Tibial artery (tissue), 4 donors: ENCODE measurements at places on chromosomes 3 and 15.

GRCh38 chr3:54853573-54854404 is 74.1 kb downstream of the LRTM1 start:
- H3K27me3 ChIP-seq = no peaks in the 10 kb centered on the region
- H3K27ac ChIP-seq = no peak overlapping the region
- no peaks in the 10 kb centered on the region for H3K4me1 ChIP-seq
- H3K36me3 ChIP-seq = no peaks in the 10 kb centered on the region

GRCh38 chr3:185327062-185327461 is 35.9 kb upstream of the MAP3K13 start:
- H3K36me3 ChIP-seq = no peaks in the 10 kb centered on the region
- no peak overlapping the region for H3K27ac ChIP-seq
- no peaks in the 10 kb centered on the region for H3K27me3 ChIP-seq
- no peaks in the 10 kb centered on the region for H3K4me1 ChIP-seq
- H3K4me3 ChIP-seq = no peak overlapping the region

- no peak overlapping the region for H3K4me3 ChIP-seq
- no peak for DNase-seq
- H3K4me1 ChIP-seq = peaks cover 38% of the 10 kb centered on the region
- H3K27me3 ChIP-seq = no peaks in the 10 kb centered on the region
- peaks cover 63% of the 10 kb centered on the region for H3K36me3 ChIP-seq
These were observed 50.6 kb downstream of the PGPEP1L start for GRCh38 chr15:98956796-98957553.

GRCh38 chr15:70219256-70219895 is 121.7 kb upstream of the TLE3 start:
- H3K4me1 ChIP-seq = no peaks in the 10 kb centered on the region
- no peaks in the 10 kb centered on the region for H3K36me3 ChIP-seq
- no peak for DNase-seq
- no peak overlapping the region for H3K27ac ChIP-seq

DNA sequence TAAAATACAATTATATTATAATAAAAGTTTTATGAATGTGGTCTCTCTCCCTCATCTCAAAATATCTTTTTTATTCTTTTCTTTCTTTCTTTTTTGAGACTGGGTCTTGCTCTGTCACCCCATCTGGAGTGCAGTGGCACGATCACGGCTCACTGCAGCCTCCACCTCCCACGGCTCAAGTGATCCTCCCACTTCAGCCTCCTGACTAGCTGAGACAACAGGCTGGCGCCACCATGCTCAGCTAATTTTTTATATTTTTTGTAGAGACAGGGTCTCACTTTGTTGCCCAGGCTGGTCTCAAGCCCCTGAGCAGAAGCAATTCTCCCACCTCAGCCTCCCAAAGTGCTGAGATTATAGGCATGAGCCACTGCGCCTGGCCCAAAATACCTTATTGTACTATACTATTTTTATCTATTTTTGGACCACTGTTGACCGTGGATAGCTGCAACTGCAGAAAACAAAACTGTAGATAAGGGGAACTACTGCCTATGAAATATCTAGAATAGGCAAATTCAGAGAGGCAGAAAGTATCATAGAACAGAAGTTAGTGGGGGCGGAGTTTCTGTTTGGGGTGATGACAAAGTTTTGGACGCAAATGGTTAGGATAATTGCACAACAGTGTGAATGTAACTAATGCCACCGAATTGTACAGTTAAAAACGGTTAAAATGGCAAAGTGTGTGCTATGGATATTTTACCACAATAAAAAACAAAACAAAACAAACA is 66.6 kb downstream of the SLC12A8 start:
- DNase-seq = no peak
- no peaks in the 10 kb centered on the region for H3K36me3 ChIP-seq
- H3K4me1 ChIP-seq = peaks cover 58% of the 10 kb centered on the region

GRCh38 chr3:58243976-58244585 is 6.5 kb downstream of the ABHD6 start:
- no peaks in the 10 kb centered on the region for H3K4me1 ChIP-seq
- H3K36me3 ChIP-seq = no peaks in the 10 kb centered on the region

GRCh38 chr15:66774001-66774814 is 72.2 kb downstream of the SMAD6 start:
- peaks cover 25% of the 10 kb centered on the region for H3K4me1 ChIP-seq
- no peaks in the 10 kb centered on the region for H3K36me3 ChIP-seq
- H3K4me3 ChIP-seq = no peak overlapping the region
- DNase-seq = peak; percentile 87
- H3K27me3 ChIP-seq = no peaks in the 10 kb centered on the region

- no peak overlapping the region for H3K27ac ChIP-seq
- no peaks in the 10 kb centered on the region for H3K4me1 ChIP-seq
- H3K36me3 ChIP-seq = no peaks in the 10 kb centered on the region
These were observed 105.8 kb downstream of the ZBBX start for GRCh38 chr3:167274141-167274874.

GRCh38 chr15:45343258-45343860 is 35.0 kb downstream of the GATM start:
- H3K27ac ChIP-seq = no peak overlapping the region
- H3K4me3 ChIP-seq = no peak overlapping the region
- H3K4me1 ChIP-seq = no peaks in the 10 kb centered on the region

- peaks cover 13% of the 10 kb centered on the region for H3K27me3 ChIP-seq
- H3K27ac ChIP-seq = no peak overlapping the region
- no peak for DNase-seq
- H3K4me3 ChIP-seq = no peak overlapping the region
- H3K36me3 ChIP-seq = no peaks in the 10 kb centered on the region
- no peaks in the 10 kb centered on the region for H3K4me1 ChIP-seq
These were observed 35.9 kb downstream of the PRR23E start for GRCh38 chr3:127228866-127229265.

GRCh38 chr15:63891079-63891767 is 57.5 kb upstream of the HERC1 start:
- H3K36me3 ChIP-seq = no peaks in the 10 kb centered on the region
- H3K4me3 ChIP-seq = no peak overlapping the region
- H3K27ac ChIP-seq = no peak overlapping the region
- H3K27me3 ChIP-seq = no peaks in the 10 kb centered on the region
- DNase-seq = peak; percentile 65

DNA sequence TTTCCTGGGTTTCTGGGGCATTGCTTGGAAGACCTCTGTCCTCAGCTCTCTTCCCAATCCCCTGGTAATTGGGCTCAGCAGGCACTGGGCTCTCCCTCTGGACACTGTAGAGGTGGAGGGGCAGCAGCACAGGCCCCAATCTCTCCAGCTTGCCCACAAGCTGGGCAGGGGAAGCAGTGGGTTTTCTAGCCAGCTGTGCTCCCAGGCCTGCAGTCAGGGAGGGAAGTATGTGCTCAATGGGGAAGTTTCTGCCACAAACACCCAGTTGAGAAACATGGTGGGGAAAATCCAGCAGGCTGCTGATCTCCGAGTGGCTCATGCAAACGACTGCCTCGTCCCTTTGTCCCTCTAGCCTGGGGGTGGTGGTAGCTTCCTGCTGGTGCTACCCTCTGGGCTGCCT is 12.8 kb upstream of the RFT1 start:
- no peaks in the 10 kb centered on the region for H3K27me3 ChIP-seq
- DNase-seq = peak; percentile 74
- no peaks in the 10 kb centered on the region for H3K36me3 ChIP-seq

DNA sequence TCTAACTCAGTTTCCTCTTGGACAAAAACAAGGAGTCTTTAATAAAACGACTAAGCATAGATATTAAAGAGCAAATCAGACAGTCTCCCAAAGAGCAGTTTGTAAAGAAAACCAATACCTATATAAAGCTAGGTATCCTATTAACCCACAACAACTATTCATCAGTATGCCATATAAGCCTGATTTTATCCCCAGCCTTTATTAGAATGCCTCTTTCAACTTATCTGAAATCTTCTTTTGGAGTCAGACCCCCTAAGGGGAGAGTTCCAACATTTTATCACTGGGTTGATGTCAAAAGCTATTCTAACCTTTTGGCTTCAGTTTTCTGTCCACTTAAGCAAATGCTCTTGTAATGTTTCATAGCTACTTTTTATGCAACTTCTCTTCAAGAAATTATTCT is 17.8 kb downstream of the MAP2K5 start:
- no peak overlapping the region for H3K27ac ChIP-seq
- H3K4me1 ChIP-seq = no peaks in the 10 kb centered on the region
- no peaks in the 10 kb centered on the region for H3K27me3 ChIP-seq
- no peak overlapping the region for H3K4me3 ChIP-seq
- no peak for DNase-seq

DNA sequence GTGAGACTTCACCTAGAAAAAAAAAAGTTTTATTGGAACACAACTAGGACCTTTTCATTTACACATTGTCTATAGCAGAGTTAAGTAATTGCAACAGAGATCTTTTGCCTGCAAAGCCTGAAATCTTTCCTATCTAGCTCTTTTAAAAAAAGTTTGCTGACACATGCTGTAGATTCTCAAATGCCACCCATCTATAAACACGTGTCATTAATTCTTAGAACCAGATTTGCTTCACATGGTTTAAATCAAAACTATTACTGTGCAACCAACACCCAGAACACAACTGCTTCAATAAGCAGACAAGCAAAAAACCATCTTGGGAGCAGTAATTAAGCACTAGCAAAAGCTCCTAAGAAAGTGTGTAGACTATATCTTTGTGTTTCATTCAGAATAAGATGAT is 55.0 kb downstream of the OXSM start:
- no peak overlapping the region for H3K4me3 ChIP-seq
- H3K27me3 ChIP-seq = no peaks in the 10 kb centered on the region
- no peaks in the 10 kb centered on the region for H3K36me3 ChIP-seq
- no peak for DNase-seq
- H3K27ac ChIP-seq = no peak overlapping the region
- H3K4me1 ChIP-seq = no peaks in the 10 kb centered on the region

- H3K27ac ChIP-seq = no peak overlapping the region
- H3K36me3 ChIP-seq = no peaks in the 10 kb centered on the region
- H3K4me3 ChIP-seq = no peak overlapping the region
- no peak for DNase-seq
- H3K27me3 ChIP-seq = no peaks in the 10 kb centered on the region
- no peaks in the 10 kb centered on the region for H3K4me1 ChIP-seq
These were observed 176.3 kb upstream of the ZBTB20 start for GRCh38 chr3:115323380-115323779.

- no peak overlapping the region for H3K27ac ChIP-seq
- no peak for DNase-seq
- no peaks in the 10 kb centered on the region for H3K27me3 ChIP-seq
- H3K4me3 ChIP-seq = no peak overlapping the region
- H3K4me1 ChIP-seq = no peaks in the 10 kb centered on the region
These were observed 444.0 kb downstream of the OTOL1 start for GRCh38 chr3:161940621-161940965.

GRCh38 chr3:147372525-147373027 is 33.8 kb downstream of the ZIC4 start:
- no peak for DNase-seq
- H3K36me3 ChIP-seq = no peaks in the 10 kb centered on the region
- no peak overlapping the region for H3K4me3 ChIP-seq
- H3K4me1 ChIP-seq = no peaks in the 10 kb centered on the region
- H3K27me3 ChIP-seq = no peaks in the 10 kb centered on the region

DNA sequence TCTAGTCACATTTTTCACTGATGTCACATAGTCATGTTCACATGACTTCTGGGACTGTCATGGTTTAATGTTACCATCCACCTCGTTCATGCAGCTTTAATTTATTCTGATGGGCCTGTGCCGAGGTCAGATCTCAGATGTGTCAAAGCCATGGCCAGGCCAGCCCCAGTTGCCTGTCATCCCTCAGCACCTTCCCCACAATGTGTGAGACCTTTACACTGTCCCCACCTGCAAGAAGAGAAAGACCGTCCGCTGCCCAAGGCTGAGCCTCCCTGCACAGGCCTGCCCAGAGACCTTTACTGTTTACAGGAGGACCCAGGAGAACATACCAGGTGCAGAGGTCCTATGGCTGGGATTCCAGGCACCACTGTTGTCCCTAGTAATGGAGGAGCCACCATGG is 12.8 kb upstream of the KLF15 start:
- no peaks in the 10 kb centered on the region for H3K4me1 ChIP-seq
- DNase-seq = no peak
- H3K36me3 ChIP-seq = no peaks in the 10 kb centered on the region
- H3K27ac ChIP-seq = no peak overlapping the region

- no peak overlapping the region for H3K27ac ChIP-seq
- no peak for DNase-seq
- H3K27me3 ChIP-seq = no peaks in the 10 kb centered on the region
- peaks cover 11% of the 10 kb centered on the region for H3K4me1 ChIP-seq
- H3K4me3 ChIP-seq = no peak overlapping the region
These were observed 121.3 kb downstream of the GHSR start for GRCh38 chr3:172326993-172327392.

DNA sequence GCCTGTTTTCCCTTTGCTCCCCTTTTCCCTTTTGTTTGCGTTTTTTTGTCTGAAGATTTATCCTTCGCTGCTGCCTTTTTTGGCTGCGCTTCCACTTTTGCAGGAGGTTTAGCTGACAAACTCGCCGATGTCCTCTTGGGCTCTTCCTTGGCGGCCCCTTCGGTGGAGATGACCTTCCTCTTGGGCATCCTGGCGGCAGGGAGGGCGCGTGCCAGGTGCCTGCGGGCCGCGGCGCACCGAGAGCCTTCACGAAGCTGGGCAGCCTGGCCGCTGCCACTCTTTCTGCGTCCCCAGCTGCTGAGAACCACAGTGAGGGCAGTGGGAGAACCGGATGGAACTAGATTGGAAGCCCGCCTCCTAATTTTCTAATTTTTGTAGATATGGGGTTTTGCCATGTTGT is 197.1 kb upstream of the C2CD4B start:
- DNase-seq = no peak
- H3K36me3 ChIP-seq = no peaks in the 10 kb centered on the region
- peaks cover 18% of the 10 kb centered on the region for H3K27me3 ChIP-seq
- H3K27ac ChIP-seq = no peak overlapping the region

- no peak overlapping the region for H3K4me3 ChIP-seq
- no peaks in the 10 kb centered on the region for H3K4me1 ChIP-seq
- DNase-seq = no peak
- no peaks in the 10 kb centered on the region for H3K27me3 ChIP-seq
- H3K36me3 ChIP-seq = no peaks in the 10 kb centered on the region
- H3K27ac ChIP-seq = no peak overlapping the region
These were observed 148.6 kb downstream of the ANO10 start for GRCh38 chr3:43473244-43473643.

GRCh38 chr3:139248593-139249255 is 95.1 kb upstream of the MRPS22 start:
- no peak overlapping the region for H3K4me3 ChIP-seq
- no peaks in the 10 kb centered on the region for H3K4me1 ChIP-seq
- H3K36me3 ChIP-seq = no peaks in the 10 kb centered on the region
- no peak for DNase-seq
- H3K27me3 ChIP-seq = peaks cover 7% of the 10 kb centered on the region

DNA sequence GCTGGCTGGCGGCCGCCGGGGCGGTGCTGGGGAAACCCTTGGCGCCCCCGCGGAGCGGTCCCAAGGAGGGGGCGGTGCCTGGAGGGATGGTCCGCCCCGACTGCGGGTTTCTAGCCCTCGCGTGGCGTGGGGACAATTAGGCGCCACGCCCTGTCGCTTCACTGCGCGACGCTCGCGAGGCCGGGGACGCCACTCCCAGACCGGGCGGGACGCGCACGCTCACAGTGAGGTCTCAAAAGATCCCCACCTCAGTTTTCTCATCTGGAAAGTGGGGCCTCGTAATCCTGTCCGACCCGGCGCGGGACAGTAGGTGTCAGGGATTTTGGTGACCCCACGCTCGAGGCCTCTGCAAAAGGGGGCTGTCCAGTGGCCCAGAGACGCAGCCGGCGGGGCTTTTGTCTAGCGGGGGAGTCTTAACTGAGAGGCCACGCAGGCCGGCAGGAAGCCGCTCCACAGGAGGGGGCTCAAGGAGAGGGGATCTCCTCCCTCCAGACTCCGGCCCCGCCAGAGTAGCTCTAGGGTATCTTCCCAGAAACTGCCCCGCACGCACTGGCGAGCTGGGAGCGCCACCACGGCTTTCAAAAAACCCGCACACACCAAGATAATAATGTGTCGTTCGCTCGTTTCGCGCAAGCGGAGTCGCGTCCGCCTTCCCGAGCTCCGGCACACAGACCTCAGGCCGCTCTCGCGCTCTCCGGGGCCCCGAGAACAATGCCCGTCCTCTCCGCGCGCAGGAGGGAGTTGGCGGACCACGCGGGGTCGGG is 710 bp upstream of the CLK3 start:
- peaks cover 11% of the 10 kb centered on the region for H3K36me3 ChIP-seq
- H3K27ac ChIP-seq = peak overlapping the region; percentile 99
